Stimulated activated CD8-positive, alpha-beta memory T cell treated with anti-CD3 and anti-CD28 coated beads, Interleukin-7, amount 100 ng/mL, for 1 hour (primary cell): ENCODE measurements at places on chromosomes 3 and 15.

- no peak for DNase-seq
Measured at GRCh38 chr15:91622711-91623342, 230.7 kb upstream of the SLCO3A1 start.

- no peak for DNase-seq
Measured at GRCh38 chr3:105967117-105967516, 98.3 kb upstream of the CBLB start.

DNA sequence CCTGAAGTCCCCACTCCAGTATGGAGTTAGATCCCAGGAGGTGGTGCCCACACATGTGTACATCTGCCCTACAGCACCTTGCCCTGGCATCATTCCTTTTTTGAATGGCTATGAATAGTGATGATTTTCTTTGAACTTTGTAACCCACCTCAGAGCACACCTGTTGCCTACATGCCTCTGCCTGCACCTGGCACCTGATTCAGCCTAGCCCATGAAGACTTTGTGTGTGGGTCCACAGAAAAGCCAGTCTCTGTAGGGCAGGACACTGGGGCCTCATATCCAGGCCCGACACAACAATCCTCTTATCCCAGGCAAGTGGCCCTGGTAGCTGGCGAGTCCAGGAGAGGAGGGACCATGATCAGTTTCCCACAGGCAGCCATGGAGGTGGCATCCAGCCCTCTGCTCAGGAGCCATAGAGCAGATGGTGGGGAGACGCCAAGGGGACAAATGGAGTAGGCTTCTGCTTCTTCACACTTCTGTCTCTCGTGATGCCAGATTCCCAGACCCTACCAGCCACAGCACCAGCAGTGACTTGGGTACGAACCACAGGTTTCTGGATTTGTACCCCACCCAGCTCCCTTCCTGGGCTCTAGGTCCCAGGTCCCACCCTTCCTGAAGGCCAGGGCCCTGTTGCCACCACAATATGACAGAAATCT is 230.7 kb downstream of the UACA start:
- no peak for DNase-seq

DNA sequence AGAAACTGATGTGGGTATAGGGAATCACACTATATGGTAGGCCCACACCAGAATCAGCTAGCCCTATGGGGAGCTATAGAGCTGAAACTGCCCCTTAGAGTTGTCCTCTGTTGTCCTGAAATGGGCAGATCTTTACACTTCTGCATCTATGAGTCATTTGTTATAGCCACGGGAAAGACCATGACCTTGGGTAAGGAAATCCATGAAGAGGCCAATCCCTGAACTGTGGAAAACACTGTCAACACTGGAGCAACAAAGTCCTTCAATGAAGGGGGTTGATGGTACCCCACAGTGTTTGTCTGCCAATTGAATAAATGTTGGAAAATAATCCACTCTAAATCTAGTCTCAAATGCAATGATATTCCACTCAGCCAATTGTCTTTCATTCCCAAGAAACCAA is 5.2 kb upstream of the CD200R1 start:
- no peak for DNase-seq

DNA sequence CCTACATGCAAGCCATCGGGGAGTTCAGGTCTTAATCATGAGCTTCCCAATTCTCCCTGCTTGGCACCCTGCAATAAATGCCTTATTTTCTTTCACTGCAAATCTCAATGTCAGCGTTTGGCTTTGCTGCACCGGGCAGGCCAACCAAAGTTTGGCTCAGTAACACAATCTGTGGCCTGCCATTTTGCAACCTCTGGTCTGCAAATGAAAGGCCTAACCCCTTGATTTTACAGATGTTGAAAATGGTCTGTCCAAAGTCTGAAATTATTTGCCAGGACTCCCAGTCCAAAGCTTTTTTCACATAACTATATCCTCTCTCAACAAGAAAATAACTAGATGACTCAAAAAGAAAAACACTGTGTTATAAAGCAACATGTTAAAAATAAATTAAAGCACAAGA is 34.0 kb upstream of the LEKR1 start:
- no peak for DNase-seq

- no peak for DNase-seq
Measured at GRCh38 chr3:168249205-168249549, 153.5 kb upstream of the GOLIM4 start.

- no peak for DNase-seq
Measured at GRCh38 chr3:42672515-42672914, 12.8 kb upstream of the KLHL40 start.

GRCh38 chr3:190699776-190700175 is 162.7 kb downstream of the GMNC start:
- no peak for DNase-seq

DNA sequence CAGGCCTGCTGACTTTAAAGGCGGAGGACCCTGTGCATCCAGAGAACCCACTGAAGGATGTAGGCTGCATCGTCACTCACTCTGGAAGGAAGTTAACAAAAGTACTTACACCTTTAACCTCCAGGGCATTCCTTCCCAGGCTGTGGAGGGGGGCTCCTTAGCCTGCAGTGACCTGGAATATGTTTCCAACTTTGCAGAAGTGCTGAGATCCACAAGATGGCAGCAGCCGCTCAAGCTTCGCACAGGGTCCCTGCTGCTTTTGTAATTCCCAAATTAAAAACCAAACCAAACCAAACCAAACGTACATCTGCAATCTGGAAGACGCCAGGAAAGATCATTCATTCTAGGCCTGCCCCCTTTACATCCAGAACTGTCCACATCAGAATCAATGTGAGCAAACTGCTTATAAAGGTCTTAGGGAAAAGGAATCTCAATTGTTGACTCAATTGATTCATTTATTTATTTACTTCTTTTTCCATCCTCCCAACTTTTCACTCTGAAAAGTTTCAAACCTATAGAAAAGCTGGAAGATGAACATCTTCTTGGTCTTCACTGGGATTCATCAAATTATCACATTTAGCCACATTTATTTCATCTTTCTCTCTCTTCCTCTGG is 70.5 kb upstream of the KLHL25 start:
- no peak for DNase-seq
